ENCODE measurements at places on chromosomes 13 and 19.
A peak's percentile ranks its signal among the peaks of the same experiment; 100 is the strongest.

- DNase-seq = peak; percentile 45
These were observed at the start of gene RASA3 for GRCh38 chr13:114132419-114133121. Gene RASA3, minus strand, starts transcription at chr13:114132623. Its CDS starts 134 bp downstream, at chr13:114132489.

- DNase-seq = no peak
These were observed 1.7 kb downstream of the FAM174C start for GRCh38 chr19:1277061-1277460.

DNA sequence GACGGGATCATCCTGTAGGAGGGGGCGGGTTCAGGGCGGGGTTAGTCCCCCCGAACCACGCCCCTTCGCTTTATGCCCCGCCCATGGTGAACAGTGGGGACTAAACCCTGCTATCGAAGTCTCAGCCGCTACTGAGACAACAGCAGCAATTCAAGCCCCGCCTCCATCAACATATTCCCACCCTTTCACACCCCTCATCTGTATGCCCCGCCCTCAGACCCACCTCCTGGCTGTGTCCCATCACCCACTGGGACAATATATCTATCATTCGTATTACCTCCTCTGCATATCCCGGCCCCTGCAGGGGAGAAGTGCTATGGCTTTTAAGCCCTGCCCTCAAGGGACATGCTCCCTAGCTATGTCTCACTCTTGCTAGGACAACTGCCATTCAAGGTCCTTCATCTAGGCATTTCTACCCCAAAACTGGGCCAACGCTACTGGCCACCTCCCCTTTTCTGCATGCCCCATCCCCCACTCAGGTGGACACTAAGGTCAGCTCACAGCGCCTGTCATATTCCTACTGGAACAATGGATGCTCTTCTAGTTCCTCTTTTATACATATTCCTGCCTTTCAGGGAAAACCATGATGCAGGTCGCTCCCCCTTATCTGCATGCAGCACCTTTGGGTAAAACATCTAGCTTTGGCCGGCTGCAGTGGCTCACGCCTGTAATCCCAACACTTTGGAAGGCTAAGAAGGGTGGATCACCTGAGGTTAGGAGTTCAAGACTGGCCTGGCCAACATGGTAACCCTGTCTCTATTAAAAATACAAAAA lies 11.9 kb downstream of the LRFN1 start:
- no peak for DNase-seq

- DNase-seq = no peak
These were observed 450.6 kb downstream of the LMO7 start for GRCh38 chr13:76086729-76087128.

- peak; percentile 12 for DNase-seq
These were observed 7.5 kb downstream of the ZNF610 start for GRCh38 chr19:52343548-52343947.

DNA sequence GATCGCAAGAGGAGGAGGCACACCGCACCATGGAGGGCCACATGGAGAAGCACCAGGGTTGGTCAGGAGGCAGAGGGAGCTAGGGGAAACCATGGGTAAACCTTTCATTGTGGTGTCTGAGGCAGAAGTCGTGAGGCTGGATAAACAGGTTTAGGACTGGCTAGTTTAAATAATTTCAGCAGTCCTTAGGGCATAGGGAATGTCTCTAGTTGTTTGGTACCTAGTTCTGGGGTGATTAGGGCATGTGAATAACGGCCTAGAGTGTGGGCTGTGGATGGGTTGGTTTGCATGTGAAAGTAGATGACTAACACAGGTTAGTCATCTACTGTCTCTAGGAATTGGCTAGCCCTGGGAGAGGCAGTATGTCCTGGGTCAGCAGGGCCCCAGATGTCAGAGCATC lies 102.3 kb downstream of the STOML3 start:
- DNase-seq = no peak

GRCh38 chr13:33119022-33119781 lies 103.0 kb downstream of the KL start:
- DNase-seq = no peak

- no peak for DNase-seq
These were observed 13.7 kb upstream of the SIGLEC10 start for GRCh38 chr19:51431124-51431523.

DNA sequence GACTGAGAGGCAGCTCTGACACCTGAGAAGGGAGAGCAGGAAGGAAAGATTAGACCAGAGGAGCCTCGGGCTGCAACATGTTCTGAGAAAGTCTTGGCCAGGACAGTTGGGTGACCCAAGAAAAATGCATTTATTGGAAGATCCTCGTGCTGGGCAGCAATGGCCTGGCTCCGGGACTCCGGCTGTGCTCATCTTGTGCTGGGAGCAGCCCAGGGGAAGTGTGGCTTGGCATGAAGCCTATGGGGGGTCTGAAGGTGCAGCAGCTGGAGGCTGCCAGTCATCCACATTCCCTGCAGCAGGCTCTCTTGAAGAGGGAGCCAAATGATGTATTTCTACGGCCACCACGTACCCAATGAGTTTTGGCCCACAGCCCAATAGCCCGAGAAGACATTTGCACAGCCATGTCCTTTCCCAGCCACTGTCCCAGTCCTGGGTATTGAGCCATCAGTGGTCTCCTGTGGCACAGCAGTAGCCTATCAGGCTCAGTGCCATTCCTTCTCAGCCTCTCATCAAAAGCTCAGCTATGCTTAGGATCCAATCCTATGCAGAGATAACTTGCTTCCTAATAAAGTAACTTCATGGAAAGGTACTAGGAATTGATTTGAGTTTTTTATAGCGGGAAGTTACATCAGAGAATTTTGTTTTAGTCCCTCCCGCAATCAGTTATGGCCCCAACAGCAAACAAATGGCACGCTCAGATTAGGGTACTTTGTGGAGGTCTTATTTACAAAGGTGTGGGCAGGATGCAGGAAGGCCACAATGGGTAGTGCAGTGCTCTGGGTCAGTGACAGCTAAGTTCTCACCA lies 76.0 kb upstream of the MEDAG start:
- DNase-seq = no peak

DNA sequence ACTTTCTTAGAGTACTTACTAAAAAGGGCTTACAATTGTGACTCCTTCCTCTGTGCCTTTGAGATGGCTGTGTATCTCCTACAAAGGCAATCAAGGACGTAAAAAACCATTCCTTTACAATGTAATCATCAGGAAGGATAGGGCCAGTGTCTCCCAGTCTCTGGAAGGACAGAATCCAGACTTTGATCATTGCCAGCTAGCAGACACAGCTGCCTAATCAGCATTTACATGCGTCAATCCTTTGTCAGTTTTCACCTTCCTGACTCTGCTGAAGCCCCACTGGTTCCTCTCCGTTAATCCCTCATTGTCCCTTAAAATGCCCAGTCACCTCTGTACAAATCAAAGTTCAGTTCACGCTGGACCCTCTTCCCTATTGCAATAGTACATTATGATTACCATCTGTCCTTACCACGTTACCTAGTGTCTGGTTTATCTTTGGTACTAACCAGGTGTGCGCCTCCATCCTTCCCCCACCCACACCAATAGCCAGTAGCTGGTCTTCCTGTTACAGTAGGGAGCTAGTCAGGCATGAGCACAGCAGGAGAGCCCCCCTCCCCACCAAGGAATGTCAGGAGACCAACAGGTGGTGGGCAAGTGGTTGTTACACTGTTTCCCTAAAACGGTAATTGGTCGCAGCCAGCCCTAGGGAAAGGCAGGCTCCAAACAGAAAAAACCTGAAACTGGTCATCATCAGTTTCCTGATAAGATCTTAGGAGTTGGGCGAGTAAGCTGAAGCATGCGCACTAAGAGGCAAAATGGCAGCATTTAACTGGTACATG lies 49.7 kb downstream of the TGDS start:
- DNase-seq = no peak

DNA sequence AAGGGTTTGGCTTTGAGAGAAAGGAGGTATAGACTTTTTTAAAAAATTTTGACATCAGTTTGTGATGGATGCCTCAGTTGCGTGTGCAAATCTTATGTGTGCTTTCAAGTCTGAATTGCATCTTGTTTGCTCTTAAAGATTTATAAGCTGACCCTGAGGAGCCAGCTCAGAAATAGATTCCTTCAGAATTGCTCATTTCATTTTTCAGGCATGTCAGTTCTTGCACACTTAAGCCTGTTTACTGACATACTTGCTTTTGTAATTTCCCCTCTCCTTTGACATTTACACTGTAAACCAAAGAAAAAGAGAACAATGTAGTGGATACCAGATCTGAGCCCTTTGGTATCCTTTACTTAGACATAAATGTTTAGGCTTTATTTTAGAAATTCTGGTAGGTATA lies 87.6 kb downstream of the RNF17 start:
- DNase-seq = no peak

- DNase-seq = no peak
These were observed 411.0 kb downstream of the ZNF536 start for GRCh38 chr19:30783212-30783611.

GRCh38 chr13:39269411-39269810 lies 231.2 kb downstream of the NHLRC3 start:
- DNase-seq = no peak

- no peak for DNase-seq
These were observed 32.5 kb upstream of the NDFIP2 start for GRCh38 chr13:79448413-79448812.

DNA sequence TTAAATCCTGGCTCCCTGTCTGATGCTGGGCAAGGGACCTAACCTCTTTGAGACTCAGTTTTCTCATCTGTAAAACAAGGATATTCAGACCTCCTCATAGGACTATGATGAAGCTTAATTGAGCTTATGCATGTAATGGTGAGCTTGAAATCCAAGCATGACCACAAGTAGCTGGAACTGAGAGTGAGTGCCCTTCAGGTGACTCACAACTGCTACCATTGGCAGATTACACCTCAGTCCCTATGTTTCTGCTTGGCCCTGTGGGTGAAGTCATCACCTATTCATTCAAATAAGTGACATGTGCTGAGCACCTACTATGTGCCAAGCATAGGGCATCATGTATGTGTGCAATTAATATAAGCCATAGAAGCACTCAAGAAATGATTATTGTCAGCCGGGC lies 25.7 kb downstream of the NOVA2 start:
- no peak for DNase-seq

DNA sequence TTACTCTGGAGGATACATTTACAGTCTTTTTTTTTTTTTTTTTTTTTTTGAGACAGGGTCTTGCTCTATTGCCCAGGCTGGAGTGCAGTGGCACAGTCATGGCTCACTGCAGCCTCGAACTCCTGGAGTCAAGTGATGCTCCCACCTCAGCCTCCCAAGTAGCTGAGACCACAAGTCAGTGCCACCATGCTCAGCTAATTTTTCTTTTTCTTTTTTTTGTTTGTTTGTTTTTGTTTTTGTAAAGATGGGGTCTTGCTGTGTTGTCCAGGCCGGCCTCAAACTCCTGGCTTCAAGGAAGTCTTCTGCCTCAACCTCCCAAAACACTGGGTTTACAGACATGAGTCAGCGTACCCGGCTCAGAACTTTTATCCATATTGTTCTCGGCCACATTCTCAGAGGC lies 64.5 kb downstream of the INSR start:
- DNase-seq = no peak

GRCh38 chr13:50309318-50309717 lies 294.1 kb downstream of the KCNRG start:
- no peak for DNase-seq

DNA sequence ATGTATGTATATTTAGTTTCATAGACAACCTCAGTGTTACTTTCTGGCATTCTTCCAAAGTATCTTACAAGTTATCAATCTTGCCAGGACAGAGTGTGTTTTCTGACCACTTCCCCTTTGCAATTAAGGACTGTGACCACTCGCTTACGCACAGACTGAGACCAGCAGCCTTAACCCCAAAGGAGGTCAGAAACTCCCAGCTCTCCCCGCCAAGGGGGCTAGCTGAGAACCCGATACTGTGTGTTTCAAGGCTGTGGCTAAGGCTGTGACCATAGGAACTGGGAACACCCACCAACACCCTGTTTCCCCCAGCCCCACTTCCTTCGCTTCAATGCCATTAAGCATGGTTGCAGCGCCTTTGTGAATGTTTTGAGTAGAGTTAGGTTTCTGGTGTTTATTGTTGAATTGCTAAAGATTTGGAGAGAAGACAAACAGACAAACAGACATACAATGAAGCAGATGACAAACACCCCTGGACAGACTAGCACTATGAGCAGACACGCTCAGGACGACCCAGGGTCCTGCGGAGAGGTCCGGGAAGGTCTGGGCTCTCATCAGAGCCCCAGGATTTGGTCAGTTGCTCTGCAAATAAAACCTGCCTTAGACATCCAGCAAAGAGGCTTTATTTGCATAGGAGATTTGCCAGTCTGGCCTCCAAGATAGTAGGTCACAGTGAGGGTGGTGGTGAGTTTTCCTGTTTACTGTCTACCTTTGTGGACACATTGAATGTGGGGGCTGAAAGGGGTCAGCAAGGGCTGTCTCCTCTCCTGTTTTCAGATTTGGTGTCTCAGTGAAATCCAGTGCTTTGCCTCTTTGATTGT lies 25.0 kb upstream of the TNFSF11 start:
- DNase-seq = no peak

DNA sequence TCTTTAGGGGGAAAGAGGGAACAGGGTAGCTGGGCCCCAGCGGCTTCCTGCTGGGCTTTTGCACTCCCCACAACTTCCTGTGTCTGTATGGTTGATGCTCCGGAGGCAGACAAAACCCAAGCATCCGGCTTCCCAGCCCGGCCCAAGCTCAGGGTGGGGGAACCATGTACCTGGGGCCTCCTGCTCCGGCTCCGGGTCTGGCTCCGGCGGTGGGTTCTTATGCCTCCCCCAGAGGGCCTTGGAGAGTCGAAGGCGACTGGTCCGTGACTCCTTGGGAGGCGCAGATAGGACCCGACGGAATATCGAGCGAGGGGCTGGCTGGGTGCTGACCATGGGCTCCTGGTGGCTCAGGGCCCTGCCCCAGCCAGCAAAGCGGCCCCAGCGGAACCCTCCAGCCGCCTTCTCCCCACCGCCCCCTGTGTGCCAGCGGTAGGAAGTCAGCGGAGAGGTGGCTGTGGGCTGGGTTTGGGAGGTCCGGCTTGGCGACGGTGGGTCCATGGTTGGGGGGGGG lies 428 bp downstream of the RASAL3 start:
- peak; percentile 66 for DNase-seq

DNA sequence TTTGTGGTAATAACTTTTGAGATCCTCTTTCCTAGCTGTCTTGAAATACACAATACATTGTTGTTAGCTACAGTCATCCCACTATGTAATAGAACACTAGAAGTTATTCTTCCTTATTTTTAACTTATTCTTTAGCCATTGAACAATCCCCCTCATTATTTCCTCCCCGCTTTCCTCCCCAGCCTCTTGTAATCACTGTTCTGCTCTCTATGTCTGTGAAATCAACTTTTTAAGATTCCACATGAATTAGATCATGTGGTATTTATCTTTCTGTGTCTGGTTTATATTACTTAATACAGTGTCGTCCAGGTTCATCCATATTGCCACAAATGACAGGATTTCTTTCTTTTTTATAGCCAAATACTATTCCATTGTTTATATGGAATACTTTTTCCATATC lies 72.9 kb downstream of the SLC10A2 start:
- no peak for DNase-seq

GRCh38 chr19:2334986-2335846 lies 6.7 kb downstream of the SPPL2B start:
- DNase-seq = no peak
